ENCODE measurements at places on chromosomes 2 and 18.

DNA sequence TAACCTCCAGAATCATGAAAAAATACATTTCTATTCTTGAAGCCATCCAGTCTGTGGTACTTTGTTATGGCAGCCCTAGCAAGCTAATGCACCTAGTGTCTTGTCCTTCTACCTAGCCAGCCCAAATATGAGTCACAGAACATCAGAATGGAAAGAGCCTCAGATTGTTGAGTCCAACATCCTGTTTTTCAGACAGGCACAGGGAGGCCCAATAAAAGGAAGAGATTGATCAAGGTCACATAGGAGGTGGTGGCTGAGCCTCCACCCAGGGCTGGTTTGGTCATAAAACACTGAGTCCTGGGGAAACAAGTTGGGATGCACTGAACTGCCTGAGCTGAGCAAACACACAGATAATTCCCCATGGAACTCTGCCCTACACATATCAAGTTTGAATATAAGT, 195.5 kb downstream of the TTC32 start:
- DNase-seq, result no peak

DNA sequence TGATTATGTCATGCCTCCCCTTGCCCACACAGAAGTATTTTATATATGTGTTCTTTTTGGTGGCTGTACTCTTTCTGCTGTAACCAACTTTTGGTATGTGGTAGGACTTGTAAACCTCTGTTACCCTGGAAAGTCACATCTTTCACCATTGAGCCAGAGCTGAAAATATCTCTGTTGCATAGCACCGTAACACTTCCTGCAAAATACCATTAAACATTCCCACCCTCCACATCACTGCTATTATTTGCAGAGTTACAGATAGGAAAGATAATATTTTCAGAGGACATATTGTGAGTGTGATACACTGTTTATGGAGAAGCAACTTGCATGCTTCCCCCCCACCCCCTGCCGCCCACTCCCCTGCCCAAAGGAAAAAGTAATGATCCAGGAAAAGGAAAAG, 44.8 kb downstream of the CAB39 start:
- no peak for DNase-seq

- DNase-seq, result no peak
These were observed 18.3 kb upstream of the ENOSF1 start for GRCh38 chr18:730692-731091.

DNA sequence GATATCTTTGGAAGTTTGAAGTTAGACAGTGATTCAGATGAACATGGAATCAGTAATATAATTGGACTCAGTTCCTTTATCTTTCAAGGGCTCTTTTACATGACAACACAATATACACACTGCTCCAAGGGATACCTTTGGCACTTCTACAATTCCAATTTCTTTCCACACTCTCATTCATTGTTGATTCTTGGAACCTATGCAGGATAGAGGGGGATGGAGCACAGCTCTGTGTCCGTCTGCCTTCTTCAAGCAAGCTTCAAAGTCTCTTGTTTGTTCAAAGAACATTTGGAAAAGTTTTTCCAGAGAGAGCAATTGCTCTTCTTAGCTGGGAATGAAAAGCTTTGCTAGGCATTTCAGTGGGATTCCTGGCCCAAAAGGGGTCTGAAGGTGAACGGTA, 276.2 kb upstream of the ZEB2 start:
- DNase-seq, result peak; percentile 19

DNA sequence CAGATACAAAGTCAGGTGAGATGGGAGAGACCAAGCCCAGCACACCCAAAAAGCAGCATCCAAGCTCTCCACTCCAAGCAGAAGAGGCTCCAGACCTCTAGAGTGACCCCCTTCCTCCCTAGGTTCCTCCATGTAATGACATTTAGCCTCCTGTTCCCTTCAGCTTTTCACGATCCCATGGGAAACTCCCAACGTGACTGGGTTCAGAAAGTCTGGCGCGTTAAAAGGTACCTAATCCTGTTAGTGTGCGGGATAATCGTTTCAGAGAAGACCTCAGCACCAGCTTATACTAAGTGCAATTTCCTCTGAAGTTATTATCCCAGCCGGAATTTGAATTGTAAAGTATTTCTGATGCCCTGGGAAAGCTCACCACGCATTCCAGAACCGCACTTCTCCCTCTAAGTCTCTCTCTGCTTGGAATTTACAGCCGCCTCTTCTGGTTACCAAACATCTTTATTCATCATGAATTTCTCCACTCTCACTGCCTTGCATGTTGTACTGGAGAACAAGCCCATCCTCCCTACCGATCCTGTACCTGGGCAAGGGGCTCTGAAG, 46.9 kb downstream of the CCBE1 start:
- no peak for DNase-seq

Measured in NCI-H446 treated with DMSO at 0.1 percent for 48 hours (cell line).